ENCODE measurements at places on chromosomes 11 and 22.
A peak's percentile ranks its signal among the peaks of the same experiment; 100 is the strongest.

DNA sequence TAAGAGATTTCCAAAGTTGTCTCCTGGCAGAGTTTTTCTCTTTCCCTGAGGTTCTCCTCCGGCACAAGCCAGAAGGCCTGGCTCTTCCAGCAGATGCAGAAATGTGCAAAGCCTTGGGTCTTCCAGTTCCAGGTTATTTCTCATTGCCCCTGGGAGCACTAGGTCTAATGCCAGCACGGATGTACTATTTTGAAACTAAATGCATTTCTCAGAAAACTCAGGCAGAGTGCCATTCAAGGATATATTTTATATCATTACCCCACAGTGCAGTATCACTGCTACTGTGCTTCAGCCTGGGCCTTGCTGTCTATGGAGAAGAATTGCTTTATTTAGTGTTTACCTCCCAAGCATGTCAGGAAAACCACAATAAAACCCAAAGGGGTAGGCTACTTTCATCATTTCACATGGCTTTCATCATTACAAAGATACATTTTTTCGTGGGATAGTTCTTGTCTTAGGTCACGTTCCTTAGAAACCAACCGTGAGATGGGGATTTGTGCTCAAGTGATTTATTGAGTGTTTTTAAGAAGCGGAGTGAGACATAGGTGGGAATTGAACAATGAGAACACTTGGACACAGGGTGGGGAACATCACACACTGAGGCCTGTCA lies 22.4 kb upstream of the FZD4 start:
- DNase-seq, result no peak

DNA sequence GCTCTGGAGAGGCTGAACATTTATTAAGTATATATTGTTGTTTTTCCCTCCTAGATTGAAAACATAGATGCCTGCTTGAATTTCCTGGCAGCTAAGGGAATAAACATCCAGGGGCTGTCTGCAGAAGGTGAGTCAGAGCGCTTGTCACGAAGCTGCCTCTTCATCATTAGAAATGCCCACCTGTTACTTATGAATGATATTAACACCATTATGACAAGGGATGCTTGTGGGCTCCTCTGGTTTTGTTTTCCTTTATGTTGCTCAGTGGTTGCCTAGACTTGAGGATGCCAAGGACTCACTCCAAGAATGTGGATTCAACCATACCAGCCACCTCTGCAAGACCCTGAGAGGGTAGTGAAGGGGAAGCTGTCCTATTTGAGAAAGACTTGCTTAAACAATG lies 156.2 kb downstream of the NAV2 start:
- no peak for DNase-seq

GRCh38 chr11:70755410-70756158 lies 357.3 kb downstream of the CTTN start:
- DNase-seq, result peak; percentile 22

DNA sequence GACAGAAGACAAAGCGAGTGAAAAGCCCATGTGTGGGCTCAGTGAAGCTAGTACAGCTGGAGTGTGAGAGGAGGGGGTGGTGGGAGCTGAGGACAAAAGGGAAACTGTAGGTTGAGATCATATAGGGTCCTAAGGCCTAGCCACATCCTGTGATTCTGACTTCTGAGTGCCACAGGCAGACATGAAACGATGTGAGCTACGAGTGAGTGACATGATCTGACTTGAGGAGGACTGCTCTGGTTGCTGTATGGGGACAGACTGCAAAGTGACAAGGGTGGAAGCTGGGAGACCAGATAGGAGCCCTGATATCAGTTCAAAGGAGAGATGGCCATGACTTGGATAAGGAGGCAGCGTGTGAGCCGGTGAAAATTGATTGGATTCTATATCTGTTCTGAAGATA lies 85.4 kb downstream of the MICAL2 start:
- DNase-seq, result no peak

- DNase-seq, result no peak
Observed at GRCh38 chr11:92409956-92410355, 185.3 kb downstream of the FAT3 start.

DNA sequence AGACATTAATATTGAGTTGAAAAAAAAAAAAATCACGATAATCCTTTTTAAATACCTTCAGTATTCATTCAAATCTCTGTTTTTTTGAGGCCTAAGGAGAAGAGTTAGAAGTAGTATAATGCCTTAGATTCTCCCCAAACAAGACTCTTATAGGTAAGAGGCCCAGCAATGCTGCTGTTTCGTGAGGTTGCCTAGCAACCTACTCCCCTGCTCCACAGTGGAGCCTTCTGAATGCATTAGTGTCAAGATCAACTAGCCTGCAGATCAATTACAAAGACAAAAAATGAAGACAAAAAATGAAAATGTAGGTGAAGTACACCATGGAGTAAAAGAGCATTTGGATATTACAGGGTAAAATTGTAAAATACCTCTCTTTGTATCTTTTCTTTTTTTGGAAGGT lies 229.8 kb upstream of the LUZP2 start:
- DNase-seq, result no peak
